ENCODE measurements at places on chromosomes 7 and 10.

- no peak for DNase-seq
These were observed 71.9 kb downstream of the WIPF3 start for GRCh38 chr7:29878081-29878688.

DNA sequence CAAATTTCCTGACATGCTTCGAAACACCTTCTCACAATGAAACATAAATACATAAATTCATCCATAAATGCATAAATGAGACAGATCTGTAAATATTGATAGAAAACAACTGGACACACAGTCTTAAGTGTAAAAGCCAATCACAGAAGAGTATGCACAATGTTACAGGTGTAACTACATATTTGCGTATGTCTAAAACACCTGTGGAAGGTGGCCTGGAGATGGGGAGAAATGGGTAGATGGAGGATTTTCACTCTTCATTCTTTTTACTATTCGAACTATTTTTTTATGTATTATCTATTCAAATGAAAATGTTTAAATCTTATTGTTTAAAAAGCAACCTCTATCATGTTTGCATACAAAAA, 860 bp downstream of the IQUB start:
- DNase-seq, result no peak

DNA sequence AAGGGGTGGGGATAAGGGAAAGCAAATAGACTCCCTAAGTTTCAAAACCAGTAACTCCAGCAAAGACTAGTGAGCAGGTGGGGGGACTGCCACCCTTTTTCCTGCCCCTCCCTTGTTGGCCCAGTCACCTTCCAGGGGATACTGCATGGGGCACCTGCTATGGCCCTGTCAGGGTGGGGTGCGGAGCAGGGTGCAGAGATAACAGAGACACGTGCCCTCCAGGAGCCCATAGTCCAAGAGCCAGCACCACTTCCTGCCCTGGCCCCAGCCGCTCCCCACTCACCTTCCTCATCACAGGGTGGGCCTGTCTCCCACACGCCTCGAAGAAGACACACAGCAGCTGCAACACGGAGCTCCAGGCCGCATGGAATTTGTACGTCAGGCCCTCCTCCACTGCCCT, 20.6 kb downstream of the RRP12 start:
- DNase-seq, result no peak

DNA sequence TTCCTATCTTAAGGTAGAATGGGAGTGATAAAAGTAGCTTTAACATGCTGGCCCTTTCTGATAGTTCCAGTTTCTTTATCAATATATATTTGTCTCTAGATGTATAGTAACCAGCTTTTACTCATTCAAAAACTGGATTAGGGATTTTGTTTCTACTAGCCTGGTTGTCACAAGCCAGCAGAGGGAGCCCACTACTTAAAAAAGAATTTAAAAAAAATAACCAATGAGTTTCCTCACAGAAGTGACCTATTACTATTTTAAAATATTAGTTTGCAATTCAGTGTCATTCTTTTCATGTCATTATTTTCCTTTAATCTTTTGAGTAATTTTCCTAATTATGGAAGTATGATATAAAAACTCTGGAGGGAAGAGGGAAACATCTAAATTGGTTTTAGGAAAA, 142.1 kb downstream of the PHTF2 start:
- no peak for DNase-seq

DNA sequence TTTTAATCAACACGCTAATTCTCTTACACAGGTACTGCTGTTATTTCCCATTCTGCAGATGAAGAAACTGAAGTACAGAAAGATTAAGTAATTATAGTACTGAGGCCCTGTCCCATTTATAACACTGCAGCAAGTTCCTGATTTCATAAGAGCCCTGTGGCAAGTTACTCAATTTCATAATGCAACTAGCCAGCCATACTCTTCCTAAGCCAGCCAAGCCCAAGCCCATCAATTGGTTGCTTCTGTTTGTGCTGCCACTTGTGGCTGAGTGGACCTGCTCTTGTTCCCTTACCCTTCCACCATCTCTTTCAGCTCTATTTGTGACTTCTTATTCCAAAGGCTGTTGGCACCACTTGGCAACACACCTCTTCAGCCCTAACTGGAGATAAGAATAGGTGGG, 19.7 kb upstream of the PRPF18 start:
- DNase-seq, result no peak

DNA sequence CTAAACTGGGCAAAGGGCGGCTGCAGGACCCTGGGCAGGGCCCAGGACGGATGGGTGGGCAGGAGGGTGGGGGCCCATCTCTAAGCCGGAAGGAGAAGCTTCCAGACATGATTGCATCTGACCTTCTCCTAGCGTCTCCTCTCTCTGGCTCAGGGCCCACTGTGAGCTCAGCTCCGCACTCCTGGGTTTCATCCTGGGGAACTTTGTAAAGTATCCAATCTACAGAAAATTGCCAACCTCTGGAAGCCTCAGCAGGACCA, 8.8 kb upstream of the RET start:
- DNase-seq, result no peak

DNA sequence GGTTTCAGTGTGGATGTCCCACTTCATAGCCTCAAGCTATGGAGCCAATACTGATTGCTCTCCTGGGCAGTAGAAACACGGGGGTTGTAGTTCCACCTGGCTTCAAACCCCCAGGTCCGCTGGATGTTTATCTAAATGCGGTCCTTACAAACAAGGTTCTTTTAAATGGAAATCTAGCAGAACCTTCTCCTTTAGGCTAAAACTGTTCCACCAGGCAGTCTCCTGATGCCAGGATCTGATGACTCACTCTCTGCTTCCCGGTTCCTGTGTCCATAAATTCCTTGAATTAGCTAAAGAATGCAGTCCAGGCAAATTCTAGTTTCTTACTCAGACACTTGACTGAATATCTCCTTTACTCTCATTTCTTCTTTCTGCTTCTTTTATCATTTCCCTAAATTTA, 108.4 kb upstream of the FAM3C start:
- DNase-seq, result no peak

GRCh38 chr7:31443457-31443856, 70.4 kb upstream of the ITPRID1 start:
- DNase-seq, result no peak

- DNase-seq, result no peak
These were observed 166.4 kb upstream of the ADO start for GRCh38 chr10:62638062-62638477.

- DNase-seq, result no peak
These were observed 22.8 kb upstream of the ITGB8 start for GRCh38 chr7:20307901-20308300.

Measured in activated CD8-positive, alpha-beta memory T cell treated with anti-CD3 and anti-CD28 coated beads for 4 hours (primary cell).